Naive thymus-derived CD4-positive, alpha-beta T cell (primary cell): ENCODE measurements at places on chromosomes 12 and 14. TPM values are rescaled to one million over a fixed set of nuclear protein-coding genes. Genes with fewer than 3 reads are reported as not detected.

GRCh38 chr14:70597731-70598130 is 2.7 kb downstream of the MED6 start:
- DNase-seq = no peak

- no peak for DNase-seq
Observed at GRCh38 chr12:46150735-46151134, 118.1 kb downstream of the SLC38A1 start.

DNA sequence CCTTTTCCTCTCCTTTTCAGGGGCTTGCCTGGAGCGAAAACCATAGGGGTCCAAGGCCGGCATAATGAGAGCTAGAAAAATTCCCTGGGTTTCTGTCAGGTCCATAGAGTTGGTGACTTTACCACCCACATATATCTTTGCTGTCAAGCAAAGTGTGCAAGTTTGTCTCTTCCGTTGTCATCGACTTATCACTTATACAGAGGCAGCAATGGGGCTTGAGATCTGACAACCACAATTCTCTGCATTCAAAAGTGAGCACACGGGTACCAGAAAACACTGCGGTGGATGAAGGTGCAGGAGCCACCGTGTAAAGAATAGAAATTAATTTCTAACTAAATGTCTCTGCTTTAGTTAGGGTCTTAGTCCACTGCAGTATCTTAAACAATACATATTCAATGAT is 162.3 kb downstream of the DAD1 start:
- DNase-seq = no peak

DNA sequence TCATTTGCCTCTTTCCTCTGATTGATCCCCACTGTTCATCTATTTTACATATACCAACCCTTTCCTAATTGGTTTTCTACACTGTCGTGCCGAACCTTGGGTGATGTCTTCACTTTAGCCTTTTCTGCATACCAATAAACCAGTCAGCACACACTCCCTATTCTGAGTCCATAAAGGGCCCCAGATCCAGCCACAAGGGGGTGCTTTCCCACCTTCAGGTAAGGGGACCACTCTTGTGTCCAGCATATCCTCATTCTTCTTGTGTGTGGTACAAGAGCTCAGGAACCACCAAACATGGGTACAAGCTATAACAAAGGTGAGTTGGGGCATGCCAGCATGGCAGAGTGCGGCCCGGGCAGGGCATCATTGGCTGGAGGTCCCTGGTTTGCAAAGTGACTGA is 859.8 kb downstream of the FSCB start:
- DNase-seq = no peak

- DNase-seq = no peak
Observed at GRCh38 chr14:69637503-69638031, 26.2 kb downstream of the SUSD6 start.

DNA sequence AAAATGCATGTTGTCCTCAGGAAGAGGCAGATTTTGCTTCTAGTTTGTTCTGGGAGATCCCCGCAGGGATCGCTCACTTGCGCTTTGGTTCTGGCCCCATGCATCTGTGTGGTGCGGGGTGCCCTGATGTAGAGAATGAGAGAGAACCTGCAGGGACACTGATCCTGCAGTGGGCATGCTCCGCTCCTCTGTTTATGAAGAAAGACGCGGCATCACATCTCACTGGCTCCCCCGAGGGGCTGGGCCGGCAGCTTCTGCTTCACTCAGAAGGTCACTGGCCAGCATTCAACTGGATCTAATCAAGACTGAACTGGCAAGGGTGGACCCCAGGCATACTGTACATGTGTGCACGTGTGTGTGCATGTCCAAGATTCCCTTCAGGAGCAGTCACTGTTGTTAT is 164.2 kb downstream of the CALM1 start:
- no peak for DNase-seq

DNA sequence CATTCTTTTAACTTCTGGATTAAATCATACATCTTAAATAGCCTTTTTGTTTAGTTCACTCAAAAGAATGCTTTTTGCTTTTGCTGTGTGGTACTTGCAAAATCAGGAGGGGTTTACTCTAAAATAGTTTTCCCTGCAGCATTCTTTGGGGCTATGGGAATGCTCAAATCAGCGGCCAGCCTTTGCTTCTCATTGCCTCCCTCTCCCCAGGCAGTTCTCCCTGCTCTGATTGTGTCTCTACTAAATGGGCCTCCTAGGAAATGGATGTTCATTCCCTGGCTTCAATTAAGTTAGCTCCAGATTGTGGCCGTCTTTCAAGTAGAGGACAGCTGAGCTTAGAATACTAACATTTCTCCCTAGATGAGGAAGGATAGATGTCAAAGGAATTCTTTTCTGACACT is 4.4 kb downstream of the TULP3 start:
- no peak for DNase-seq

DNA sequence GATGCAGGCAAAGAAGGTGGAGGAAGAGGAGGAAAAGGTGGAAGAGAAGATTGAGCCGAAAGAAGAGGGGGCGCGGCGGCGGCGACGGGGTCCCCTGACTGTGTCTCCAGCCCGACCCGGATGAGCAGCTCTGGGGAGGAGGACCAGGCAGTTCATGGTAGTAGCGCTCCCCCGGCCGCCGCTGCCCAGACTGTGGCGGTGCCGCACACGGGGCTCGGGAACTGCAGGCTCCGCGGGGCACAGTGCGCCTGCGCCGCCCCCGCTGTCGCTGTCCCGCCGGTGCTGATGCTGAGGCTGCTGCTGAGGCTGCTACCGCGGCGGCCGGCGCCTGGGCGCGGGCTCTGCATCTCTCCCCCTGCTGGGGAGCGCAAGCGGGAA is at the start of gene KCNH5:
Gene KCNH5, minus strand, starts transcription at position 225 of the 378 bp plus-strand sequence. CDS start 272 bp downstream, outside the sequence.
- no peak for DNase-seq

DNA sequence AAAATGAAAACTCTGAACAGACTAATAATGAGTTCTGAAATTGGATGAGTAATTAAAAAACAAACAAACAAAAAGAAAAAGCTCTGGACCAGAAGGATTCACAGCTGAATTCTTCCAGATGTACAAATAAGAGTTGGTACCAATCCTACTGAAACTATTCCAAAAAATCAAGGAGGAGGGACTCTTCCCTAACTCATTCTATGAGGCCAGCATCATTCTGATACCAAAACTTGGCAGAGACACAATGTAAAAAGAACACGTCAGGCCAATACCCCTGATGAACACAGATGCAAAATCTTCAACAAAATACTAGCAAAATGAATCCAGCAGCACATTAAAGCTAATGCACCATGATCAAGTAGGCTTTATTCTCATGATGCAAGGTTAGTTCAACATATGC is 183.9 kb upstream of the CNOT2 start:
- DNase-seq = no peak

GRCh38 chr12:14185427-14186192 is 179.9 kb upstream of the ATF7IP start:
- DNase-seq = peak; percentile 18

GRCh38 chr12:51901121-51901817 is 6.0 kb upstream of the ACVRL1 start:
- DNase-seq = no peak

DNA sequence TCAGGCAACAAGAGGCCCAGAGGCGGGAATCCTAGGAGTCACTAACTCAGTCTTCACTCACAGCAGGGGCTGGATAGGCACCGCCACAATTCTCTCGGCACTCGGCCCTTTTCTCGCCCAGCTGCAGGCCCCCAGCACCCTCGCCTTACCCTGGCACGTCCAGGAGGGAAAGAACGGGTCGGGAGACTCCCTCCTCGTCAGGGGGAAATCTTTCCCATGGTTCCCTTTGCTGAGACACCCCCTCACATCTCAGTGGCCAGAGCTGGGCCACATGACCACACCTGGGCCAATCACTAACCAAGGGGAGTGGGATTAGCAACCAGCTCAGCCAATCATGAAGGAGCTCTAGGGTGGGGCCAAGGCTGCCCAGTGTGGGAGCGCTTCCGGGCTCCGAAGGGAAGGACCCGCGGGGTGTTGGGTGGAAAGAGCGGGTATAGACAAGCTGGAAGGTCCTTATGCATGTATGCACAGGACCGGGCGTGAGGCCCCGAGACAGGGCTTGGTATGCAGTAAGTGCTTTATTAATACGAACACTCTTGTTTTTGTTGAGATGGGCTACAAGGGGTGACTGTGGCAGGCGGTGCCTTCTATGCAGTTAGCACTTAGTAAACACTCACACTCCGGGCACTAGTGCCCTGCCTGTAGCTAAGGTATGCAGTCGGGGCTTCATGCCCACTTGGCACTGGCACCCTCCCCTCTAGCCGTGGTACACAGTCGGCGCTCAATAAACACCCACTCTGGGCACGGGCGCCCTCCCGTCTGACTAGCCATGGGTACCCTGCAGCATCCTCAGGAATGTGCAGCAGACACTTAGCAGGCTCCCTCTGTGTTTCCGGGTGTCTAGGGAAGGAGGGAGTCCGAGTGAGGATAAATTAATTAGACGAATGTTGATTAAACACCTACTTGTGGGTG is 40.3 kb downstream of the ADGRD1 start:
- DNase-seq = no peak

- no peak for DNase-seq
Observed at GRCh38 chr14:69072584-69072983, 80.3 kb downstream of the DCAF5 start.

DNA sequence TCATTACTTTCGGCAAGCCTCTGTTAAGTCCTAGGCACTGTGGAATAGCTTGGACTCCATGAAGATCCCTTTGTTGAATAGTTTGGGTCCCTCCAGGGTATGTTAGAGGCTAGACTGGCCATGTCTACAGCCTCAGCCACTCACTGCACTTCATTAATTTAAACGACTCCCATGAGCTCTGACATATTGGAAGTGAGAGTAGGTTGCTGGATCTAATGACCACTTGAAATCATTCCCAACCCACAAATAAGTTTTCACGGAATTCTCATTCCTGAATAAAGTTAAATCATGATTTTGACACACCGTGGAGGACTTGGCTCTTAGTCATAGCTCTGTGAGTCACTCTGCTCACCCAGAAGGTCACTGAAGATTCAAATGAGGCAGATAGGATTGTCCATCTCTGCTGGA is 21.4 kb upstream of the APPL2 start:
- DNase-seq = no peak

DNA sequence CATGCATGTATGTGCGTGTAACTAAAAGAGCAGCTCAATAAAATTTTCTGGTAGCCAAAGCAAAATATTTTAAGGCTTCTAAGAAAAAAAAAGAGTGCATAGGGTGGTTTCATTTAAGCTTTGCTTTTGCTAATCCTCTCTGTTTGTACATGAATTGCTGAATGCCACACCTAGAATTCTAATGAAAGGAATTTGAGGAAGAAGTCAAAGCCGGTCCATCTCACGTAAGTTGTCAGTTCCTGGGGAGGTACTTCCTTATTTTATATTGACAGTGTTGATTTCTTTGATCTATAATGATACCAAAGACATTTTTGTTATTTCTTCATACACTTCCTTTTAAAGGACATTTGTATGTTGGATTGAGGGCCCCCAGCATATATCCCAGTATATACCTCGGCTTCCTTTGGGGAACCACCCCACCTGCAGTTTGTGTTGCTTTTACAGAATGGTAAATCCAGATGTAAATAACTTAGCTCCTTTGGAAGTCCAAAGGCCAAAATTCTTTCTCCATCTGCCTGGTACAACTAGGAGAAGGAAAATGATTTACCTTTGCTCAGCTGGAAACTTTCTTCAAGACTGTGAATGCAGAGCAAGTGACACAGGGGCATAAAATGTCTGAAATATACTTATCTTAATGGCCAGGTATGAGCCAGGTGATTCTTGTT is 420.9 kb upstream of the ATP2B1 start:
- no peak for DNase-seq

DNA sequence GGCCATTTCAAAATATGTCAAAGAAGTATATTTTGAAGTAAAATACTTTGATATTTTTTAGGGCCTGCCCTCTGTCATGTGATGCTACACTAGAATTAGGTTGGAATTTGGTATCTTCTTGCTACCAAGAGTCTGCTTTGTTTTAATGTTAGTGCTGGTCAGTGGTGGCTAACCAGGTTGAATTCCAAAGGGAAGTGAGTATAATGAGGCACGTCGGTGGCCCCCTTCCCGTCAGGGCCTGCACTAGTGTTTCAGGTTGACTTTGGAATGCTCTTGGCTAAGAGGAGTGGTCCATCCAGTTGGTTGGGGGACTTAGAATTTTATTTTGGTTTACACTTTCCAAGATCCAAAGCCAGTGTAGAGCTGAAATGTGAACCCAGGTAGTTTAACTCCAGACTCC is 185.4 kb downstream of the NOVA1 start:
- DNase-seq = no peak

DNA sequence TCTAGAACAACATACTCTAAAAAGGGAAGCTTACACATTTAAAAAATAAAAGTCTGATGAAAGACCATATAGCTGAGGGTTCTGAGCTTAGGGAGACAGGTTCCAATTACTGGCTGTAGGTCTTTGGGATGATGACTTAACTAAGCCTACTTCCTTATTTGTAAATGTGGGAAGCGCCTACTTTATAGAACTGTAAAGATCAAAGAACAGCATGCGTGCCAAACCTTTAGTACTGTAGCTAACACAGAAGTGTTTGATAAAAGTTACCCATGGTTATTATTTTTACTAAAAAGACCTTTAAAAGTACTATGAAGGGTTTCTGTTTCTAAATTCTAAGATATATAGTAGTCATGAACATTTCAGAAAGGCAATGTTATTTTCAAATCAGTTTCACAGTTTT is 35.7 kb downstream of the STK38L start:
- DNase-seq = peak; percentile 1

- no peak for DNase-seq
Observed at GRCh38 chr14:81535396-81536164, 1.9 kb upstream of the SEL1L start.

GRCh38 chr12:34295366-34296142 is 273.3 kb downstream of the ALG10 start:
- DNase-seq = no peak

- no peak for DNase-seq
Observed at GRCh38 chr12:30782316-30783173, 27.8 kb upstream of the CAPRIN2 start.

DNA sequence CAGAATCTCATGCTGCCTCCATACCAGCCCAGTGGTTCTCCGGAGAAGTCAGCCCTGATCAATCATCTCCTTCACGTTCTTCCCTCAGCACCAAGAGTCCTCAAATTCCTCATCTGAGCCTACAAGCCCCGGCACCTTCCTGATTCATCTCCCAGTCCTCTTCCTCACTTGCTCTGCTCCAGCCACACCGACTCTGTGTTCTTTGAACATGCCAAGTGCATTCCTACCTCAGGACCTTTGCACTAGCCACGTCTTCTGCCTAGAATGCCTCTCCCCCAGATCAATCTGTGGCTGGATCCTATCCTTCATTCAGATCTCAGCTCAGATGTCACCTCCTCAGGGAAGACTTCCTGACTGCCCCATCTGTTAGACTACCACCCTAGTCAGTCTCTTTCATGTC is 4.7 kb downstream of the RILPL1 start:
- no peak for DNase-seq

Gene AQP2
- not detected for polyA plus RNA-seq

Gene DPY19L2
- 0.28 TPM for polyA plus RNA-seq

Gene SLC25A47
- polyA plus RNA-seq = not detected

Gene RFX4
- not detected for polyA plus RNA-seq

Gene FOXA1
- not detected for polyA plus RNA-seq

Gene LBHD2
- not detected for polyA plus RNA-seq

Gene SCN8A
- 0.01 TPM for polyA plus RNA-seq

Gene NRIP2
- 2.0 TPM for polyA plus RNA-seq

Gene VEZT
- 23.2 TPM for polyA plus RNA-seq

Gene KLRD1
- 0.68 TPM for polyA plus RNA-seq

Gene RAD9B
- polyA plus RNA-seq = 0.98 TPM

Gene KRT73
- polyA plus RNA-seq = 6.2 TPM

Gene FBXO21
- 51.4 TPM for polyA plus RNA-seq

Gene C12orf56
- not detected for polyA plus RNA-seq

Gene SMOC1
- polyA plus RNA-seq = not detected
